ENCODE measurements at places on chromosomes 6 and 20. TPM values are rescaled to one million over a fixed set of nuclear protein-coding genes. Genes with fewer than 3 reads are reported as not detected.

Gene RAMACL
- polyA plus RNA-seq = 3.7 TPM

Gene TSBP1
- polyA plus RNA-seq = 0.05 TPM

Gene TNXB
- 4.6 TPM for polyA plus RNA-seq

Gene SH3BGRL2
- polyA plus RNA-seq = 35.3 TPM

Gene RIPOR3
- 7.1 TPM for polyA plus RNA-seq

Gene WFDC12
- 0.06 TPM for polyA plus RNA-seq

DNA sequence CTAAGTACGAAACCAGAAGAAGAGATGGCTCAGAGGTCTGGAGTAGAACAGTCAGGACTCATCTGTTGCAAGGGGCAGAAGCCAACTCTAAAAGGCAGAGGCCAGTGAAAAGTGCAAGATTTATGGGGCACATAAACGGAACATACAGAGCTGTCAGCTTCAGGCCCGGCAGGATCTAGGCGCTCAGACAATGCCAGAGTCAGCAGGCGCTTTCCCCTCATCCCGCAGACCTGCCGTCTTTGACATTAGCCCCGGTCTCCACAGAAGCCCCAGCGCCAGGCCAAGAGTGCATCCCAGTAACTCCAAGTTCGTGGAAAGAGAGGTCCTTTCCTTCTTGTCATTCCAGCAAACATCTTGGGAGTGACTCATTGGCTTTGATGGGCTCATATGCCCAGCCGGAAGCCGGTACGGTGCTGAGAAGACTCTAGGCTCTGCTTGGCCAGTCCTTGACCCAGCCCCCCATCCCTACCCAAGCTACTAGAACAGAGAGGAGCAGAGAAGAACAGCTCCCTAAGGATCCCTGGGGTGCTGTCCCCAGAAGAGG, 260.9 kb downstream of the TAF4 start:
- DNase-seq = no peak

GRCh38 chr20:54118220-54119001, 48.0 kb upstream of the BCAS1 start:
- DNase-seq = no peak

- no peak for DNase-seq
Measured at GRCh38 chr6:147879031-147879580, 370.6 kb downstream of the SAMD5 start.

GRCh38 chr6:53483423-53484353, 61.2 kb downstream of the GCLC start:
- no peak for DNase-seq

GRCh38 chr6:170025935-170026750, 264.7 kb downstream of the DLL1 start:
- DNase-seq = no peak

DNA sequence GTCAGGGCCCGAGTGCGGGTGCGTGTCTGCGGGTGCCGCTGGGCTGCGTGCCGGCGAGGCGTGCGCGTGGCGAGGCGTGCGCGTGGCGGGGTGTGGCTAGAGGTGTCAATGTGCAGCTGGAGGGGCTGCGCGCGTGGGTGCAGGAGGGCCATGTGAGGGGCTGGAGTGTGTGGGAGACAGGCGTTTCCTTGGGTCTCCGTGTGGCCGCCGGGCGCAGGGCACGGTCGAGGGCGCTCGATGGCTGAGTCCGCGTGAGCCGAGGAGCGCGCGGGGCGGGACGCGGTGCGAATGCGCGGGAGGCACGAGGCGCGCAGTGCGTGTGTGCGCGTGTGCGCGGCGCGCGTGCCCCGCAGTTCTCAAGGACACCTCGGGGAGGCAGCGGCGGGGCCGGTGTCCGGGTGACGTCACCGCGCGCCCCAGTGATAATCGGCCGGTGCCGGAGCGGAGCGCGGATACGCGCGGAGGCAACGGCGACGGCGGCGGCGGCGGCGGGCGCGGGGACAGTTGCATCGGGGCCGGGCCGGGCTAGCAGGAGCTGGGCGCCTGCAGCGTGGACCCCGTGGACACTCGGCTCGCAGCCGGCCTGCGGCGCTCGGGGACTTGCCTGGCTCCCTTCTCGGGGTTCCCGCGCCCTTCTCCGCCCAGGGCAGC, 38.7 kb downstream of the YTHDF1 start:
- DNase-seq = no peak

- no peak for DNase-seq
Measured at GRCh38 chr6:118080547-118080946, 173.5 kb downstream of the SLC35F1 start.

GRCh38 chr6:155055729-155056128, 60.6 kb downstream of the TIAM2 start:
- no peak for DNase-seq

DNA sequence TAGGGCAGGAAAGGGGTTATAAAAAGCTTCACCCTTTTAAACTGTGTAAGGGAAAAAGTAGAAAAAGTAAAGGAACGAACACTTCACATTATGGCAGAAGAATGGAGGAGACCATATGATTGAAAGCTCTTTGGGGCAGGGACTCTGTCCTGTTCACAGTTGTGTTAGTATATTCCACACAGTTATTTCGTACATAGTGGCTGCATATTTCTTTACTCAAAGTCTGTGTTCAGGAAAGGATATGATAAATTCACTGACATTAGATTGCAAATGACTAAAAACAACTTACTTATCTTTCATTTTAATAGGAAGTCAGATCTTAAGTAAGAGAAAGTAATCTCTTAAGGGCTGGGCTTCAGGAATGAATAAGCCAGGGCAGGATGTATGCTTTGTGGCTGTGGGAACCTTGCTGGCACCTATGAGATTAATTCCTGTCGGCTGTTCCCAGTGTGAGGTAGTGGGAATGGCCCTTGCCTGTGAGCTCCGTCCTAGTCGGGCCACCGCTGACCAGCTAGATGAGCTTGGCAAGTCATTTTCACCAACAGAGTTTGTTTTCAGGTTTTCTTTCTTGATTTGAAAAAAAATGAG, 11.2 kb downstream of the PPP1R14C start:
- no peak for DNase-seq

DNA sequence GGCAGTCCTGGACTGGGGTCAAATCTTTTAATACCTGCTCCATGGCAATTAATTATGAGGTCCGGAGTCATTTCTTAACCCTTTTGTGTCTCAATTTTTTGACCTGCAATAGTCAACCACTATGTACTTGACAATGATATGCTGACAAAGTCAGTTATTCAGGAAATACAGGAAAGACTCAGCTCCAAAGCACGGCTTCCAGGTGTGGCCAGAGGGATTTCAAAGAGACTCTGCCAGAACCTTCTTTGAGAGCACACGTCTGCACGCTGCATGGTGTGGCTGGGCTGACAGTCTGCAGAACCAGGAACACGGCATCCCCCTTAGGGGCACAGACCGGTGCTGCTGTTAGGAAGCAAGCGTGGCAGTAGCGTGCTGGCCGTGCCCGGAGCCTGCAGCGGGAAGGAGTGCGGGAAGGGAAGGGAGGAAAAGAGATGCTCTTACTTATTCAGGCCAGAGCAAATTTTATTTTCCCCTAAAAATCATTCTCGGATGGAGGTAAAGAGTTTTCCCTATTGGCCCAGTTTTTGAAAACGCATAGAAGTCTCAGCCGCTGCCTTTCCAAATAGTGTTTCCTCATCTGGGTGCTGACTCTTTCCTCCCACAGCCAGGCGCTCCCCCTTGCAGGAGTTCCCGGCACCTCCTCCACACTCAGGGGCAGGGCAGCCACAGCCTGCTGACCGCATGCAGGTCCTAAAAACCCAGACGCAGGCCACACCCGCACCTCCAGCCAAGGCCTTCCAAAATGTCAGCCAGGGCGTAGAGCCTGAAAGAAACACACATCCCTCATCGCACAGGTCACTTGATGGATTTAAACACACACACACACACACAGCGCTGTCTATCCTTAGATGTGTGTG, 187.4 kb upstream of the SNX9 start:
- DNase-seq = no peak

DNA sequence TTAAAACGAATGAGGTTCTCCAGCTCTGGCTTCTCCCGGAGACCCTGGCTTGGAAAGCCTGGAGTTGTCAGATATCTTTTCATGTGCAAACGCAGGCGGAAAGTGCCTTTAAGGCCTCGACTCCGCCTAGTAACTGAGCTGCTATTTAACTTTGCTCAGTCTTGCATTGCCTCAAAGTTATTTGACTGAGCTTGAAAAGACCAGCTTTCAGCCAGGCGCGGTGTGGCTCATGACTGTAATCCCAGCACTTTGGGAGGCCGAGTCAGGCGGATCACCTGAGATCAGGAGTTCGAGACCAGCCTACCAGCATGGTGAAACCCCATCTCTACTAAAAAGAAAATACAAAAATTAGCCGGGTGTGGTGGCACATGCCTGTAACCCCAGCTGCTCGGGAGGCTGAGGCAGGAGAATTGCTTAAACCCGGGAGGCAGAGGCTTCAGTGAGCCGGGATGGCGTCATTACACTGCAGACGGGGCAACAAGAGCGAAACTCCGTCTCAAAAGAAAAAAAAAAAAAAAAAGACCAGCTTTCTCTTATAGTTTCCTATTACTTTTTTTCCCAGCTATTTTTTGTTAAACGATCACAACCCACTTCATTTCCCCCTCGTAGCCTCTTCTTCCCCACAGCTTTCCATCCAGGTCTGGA, 1.9 kb downstream of the GCNT2 start:
- DNase-seq = no peak

GRCh38 chr6:41247288-41247865, 19.2 kb downstream of the TREML4 start:
- no peak for DNase-seq

DNA sequence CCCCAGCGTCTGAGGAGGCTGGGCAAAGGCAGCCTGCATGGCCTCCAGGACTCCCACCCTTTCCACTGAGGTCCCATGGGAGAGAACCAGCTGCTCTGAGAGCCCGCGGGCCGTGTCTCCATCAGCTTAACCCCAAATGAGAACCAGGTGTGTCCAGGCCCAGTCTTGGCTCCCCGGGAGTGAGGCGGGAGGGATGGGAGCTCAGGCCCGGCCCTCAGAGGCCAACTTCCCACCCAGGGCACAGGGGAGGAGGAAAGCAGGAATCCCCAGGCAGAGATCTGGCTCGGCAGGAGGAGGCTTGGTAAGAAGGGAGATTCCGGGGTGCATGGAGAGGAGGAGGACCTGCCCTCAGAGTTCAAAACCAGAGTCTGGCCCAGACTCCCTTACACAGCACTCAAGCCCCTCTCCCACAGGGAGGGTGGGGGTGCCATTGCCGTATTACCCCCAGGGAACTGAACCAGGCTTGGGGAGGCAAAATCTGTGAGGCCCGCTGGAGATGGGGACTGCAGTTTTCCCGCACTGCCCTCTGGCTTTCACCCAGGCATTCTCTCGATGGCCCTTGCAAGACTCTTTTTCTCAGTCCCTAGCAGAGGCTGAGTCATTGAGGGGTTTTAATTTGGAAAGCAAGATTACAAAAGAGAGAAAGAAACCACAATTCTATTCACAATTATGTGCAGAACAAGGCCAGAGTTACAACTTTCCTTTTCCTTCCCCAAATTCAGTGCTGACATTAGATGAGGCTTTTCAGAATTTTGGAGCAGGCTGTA, 17.1 kb downstream of the FOXF2 start:
- no peak for DNase-seq

- DNase-seq = no peak
Measured at GRCh38 chr6:48281217-48281616, 170.2 kb upstream of the PTCHD4 start.

DNA sequence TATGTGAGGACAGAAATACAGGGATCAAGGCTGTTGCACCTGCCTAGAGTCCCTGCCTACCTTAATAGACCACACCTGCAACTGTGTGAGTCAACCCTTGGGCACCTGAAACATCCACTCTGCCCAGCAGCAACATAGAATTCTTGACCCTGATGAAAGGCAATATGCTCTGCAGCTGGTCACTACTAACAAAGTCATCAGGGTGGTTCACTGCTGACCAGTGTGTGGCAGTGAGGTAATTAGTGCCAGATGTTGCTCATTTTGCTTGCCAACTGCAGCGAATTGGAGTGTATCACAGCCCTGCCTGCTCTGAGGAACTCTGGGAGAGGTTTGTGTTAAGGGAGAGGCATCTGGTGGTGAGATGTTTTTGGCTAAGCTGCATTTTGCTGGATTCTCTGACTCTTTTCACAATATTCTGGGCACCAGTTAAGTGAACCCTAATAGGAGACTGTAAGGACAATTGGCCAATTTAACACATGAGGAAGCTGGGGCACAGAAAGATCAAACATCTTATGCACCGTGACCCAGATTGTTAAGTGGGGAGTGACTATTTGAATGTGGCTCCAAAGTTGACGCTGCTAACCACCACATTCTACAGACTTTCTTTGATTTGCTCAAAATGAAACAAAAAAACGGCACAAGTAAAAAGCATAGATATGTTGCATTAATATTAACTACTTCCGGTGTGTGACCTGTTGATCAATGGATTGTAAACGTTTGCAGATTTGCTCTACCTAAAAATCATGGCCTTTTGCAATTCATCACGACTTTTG, 61.9 kb upstream of the OPRM1 start:
- DNase-seq = no peak

- DNase-seq = no peak
Measured at GRCh38 chr6:31945507-31946369, at the start of gene CFB. Gene CFB, plus strand, starts transcription at chr6:31946095. Its CDS starts 127 bp downstream, at chr6:31946222.

- no peak for DNase-seq
Measured at GRCh38 chr20:32570401-32571190, 14.5 kb downstream of the NOL4L start.

DNA sequence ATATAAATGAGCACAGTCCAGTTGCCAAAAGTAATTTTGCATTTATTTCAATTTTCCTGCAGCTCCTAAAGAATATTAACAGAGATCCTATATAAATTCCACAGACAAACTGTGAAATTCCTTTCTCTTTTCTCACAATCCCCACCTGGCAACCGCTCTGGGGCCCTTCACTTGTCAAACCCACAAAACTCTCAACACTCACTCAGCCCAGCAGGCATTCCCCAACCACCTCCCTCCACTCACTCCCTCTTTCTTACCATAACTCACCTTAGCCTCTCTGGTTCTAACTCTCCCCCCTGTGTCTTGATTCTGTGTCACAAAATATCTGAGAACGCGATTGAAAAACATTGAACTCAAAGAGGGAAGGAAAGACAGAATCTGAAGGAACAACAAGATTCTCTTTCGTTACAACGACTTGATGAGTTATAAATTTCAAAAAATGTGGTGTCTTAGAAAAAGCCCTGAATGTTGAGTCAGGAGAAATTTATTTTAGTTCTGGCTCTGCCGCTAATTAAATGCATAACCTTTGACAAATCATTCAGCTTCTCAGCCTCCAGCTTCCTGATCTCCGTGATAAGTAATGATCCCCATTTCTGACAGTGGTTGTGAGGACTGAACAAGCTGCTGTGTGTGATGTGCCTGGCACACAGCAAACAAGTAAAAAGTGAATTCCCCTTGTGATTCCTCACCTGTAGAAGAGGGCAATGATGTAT, 87.9 kb downstream of the UNC5CL start:
- DNase-seq = no peak

GRCh38 chr6:42028234-42029061, 21.9 kb upstream of the TAF8 start:
- no peak for DNase-seq

All from right renal pelvis (tissue), 4 donors.